Activated CD4-positive, alpha-beta T cell treated with anti-CD3 and anti-CD28 coated beads for 1 hour (primary cell): ENCODE measurements at places on chromosomes 7 and 10.

GRCh38 chr7:120021085-120021484 is 251.9 kb upstream of the KCND2 start:
- no peak for DNase-seq

DNA sequence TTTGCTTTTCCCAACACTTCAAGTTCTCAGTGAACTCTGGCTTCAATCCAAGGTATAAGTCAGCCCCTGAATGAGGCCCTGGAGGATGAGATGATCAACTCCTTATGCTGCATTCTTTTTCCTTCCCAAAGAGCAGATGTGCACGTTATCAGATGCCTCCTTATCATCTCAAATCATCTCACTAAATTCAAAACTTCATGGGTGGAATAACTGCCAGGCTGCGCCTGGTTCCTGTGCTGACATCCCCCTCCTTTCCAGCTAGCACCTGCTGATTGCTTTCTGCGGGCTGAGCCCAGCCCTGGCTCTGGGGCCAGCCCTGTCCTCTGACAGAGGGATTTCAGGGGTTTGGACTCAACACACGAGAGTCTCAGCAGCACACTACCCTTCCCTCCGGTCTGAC is 44.9 kb downstream of the TLL2 start:
- DNase-seq: no peak

GRCh38 chr10:107364872-107365271 is 200.4 kb upstream of the SORCS1 start:
- DNase-seq: no peak

GRCh38 chr10:10897400-10897799 is 120.3 kb upstream of the CELF2 start:
- DNase-seq: no peak

- no peak for DNase-seq
These were observed 13.2 kb downstream of the PWWP2B start for GRCh38 chr10:132410056-132410778.

GRCh38 chr10:102660888-102661657 is 16.8 kb downstream of the TRIM8 start:
- DNase-seq: peak; percentile 27

DNA sequence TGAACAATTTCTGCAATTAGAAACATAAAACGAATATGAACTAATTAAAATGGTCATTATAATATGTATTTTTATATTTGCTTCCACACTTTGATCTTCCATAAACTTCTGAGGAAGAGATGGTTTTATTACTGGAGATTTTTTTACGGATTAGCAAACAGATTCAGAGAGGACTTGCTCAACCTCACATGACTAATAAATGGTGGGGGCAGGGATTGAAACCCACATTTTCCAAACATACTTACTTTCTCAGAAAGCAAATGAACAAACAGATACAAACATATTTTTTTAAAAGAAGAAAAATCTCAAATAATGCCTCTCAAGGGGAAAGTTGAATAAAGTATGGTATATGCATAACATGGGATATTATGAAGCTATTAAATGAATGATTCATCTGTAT is 18.3 kb downstream of the ANKMY2 start:
- DNase-seq: no peak

- no peak for DNase-seq
These were observed 75.2 kb downstream of the RNLS start for GRCh38 chr10:88507826-88508453.

DNA sequence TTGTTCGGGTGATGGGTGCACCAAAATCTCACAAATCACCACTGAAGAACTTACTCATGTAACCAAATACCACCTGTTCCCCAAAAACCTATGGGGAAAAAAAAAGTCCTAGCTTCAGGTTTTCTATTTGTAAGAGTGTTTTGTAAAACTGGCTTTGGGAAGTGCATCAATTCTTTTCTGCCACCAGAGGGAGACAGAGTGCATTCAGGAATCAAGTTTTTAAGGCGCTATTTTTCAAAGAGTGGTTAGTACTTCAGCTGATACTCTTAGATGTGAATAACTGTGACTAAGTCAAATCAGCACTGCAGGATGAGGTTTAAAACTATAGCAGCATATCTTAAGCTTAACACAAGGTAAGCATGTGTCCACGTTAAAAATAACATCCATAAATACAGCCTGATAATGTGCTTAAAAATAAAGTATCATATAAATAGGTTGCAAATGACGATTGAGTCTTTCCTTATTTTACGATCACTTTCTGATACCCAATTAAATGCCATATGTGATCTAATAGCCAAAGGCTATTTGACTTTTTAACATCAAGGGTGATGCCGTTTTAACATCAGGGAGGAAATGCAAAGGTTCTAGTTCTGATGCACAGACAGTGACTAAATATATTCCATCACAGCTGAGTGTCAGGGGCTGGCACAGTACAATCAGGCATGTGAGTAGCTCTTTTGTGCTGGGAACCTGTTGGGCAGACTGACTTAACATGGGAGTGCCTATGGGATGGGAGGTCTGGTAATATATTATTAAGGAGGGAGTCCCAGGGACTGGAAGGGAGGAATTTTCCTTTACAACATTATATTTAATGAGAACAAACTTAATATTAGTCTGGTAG is 10.6 kb upstream of the LYZL2 start:
- DNase-seq: no peak

DNA sequence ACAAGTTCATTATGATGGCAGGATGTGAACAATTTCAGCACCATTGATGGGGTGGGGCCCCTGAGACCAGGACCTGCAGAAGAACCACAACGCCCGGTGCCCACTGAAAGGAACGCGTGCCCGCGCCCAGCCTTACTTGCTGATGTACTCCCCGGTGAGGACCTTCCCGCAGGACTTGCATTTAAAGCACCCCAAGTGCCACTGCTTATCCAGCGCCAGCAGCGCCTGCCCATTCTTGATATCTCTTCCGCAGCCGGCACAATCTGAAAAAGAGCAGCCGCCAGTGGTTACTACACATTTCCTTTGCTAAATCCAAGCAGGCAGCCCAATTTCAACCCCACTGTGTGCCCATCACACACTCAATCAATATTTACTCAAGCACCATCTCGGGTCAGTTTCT is 110.6 kb downstream of the ABLIM1 start:
- no peak for DNase-seq

DNA sequence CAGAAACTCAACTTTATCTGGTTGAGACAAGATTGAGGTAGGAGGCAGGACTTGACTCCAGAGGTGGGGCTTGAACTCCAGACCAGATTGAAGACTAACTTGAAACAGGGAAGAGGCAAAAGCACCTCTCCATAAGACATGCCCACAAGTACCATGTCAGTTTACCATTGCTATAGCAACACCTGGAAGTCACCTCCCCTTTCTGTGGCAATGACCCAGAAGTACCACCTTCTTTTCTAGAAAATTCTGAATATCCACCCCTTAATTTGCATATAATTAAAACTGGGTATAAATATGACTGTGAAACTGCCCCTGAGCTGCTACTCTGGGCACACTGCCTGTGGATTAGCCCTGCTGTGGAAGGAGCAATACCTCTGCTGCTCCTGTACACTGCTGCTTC is 4.9 kb upstream of the TOMM7 start:
- DNase-seq: no peak

DNA sequence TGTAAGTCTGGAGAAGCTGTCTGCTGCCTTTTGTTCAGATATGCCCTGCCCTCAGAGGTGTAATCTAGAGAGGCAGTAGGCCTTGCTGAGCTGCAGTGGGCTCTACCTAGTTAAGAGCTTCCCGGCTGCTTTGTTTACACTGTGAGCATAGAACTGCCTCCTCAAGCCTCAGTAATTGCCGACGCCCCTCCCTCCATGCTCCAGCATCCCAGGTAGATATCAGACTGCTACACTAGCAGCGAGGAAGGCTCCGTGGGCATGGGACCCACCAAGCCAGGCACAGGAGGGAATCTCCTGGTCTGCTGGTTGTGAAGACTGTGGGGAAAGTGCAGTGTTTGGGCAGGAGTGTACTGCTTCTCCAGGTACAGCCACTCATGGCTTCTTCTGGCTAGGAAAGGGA is 26.4 kb upstream of the CXCL12 start:
- DNase-seq: no peak

- DNase-seq: no peak
These were observed 40.0 kb downstream of the VOPP1 start for GRCh38 chr7:55532150-55532917.

- DNase-seq: no peak
These were observed 30.5 kb downstream of the TACC2 start for GRCh38 chr10:122019414-122019975.

- DNase-seq: no peak
These were observed 45.7 kb downstream of the LYZL2 start for GRCh38 chr10:30583778-30584415.

DNA sequence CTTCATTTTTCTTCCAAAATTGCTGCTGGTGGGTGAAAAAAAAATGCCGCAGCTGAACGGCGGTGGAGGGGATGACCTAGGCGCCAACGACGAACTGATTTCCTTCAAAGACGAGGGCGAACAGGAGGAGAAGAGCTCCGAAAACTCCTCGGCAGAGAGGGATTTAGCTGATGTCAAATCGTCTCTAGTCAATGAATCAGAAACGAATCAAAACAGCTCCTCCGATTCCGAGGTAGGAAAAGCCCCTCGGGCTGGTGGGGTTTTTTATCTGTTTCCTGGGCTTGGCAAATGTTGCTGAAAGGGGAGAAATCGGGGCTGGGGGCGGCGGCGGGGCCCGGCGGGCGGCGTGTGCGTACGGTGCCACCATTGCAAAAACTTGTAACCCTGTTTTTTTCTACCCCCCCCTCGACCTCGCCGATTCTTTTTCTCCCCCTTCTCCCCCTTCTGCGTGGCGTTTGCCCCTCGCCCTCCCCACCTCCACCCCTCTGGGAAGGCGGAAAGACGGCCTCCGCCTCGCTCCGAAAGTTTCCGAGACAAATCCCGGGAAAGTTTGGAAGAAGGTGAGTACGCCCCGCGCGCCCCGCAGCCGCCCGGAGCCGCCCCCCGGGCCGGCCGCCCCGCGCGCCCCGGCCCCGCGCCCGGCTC is 789 bp downstream of the TCF7L2 start:
- DNase-seq: no peak

- no peak for DNase-seq
These were observed 61.4 kb downstream of the BBS9 start for GRCh38 chr7:33190688-33191304.

GRCh38 chr7:3300651-3301448 is at the start of gene SDK1:
Gene SDK1, plus strand, starts transcription at chr7:3301252. Its CDS starts 335 bp downstream, at chr7:3301587.
- peak; percentile 87 for DNase-seq

DNA sequence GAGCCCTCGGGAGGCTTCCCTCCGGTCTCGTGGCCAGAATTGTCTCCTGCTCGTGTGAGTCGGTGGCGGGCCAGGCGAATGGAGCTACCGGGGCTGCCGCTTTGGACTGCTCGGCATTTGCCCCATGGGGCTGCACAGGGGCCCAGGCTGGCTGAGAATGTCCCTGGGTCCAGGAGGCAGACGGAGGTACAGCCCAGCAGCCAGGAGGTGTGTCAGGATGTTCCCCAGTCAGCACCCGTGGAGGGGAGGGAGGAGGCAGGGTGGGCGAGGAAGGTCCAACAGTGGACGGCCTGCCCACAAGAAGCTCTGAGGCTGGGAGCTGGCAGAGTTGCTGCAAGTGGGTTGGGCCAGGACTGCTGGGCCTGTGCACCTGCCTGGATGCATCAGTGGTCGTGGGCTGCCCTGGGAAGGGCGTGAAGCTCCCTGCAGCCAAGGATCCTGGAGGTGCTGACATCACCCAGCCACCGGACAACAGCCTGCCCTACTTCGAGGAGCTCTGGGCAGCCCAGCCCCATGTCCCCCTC is 46.4 kb downstream of the PDGFA start:
- DNase-seq: no peak

DNA sequence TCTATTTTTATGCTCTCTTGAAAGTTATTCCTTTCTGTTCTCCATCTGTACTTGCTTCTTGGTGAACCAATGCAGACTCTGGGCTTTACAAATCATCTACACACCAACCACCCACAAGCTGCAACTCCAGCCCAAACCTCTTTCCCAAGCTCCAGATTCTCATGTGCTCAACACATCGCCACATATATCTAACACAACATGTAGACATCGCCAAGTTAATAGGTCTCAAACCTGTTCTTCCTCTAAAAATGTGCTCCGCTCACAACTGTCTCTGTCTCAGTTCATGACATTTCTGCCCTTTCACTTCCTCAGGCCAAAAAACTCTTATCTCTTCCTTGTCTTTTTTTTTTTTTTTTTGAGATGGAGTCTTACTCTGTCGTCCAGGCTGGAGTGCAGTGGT is 95.7 kb upstream of the EEPD1 start:
- DNase-seq: no peak

GRCh38 chr7:17699696-17700095 is 240.6 kb downstream of the SNX13 start:
- no peak for DNase-seq

DNA sequence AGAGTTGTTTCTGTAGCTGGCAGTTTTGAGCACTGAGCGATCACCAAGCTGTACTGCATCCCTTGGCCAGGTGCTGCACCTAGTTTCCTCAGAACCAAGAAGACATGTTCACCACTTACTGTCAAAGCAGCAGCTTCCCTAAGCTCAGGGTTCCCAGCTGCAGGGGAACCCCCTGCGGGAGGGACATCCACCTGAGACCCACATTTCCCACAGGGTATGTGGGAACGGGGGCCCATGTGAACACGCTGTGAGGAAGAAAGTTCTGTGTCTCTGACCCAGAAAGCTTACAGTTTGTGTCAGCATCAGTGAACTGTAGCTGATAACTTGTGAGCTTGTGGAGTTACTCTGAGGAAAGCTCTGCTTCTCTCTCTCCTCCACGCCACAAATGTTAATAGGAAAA is 436.8 kb upstream of the IGFBP3 start:
- no peak for DNase-seq

GRCh38 chr10:133159950-133160825 is at the start of gene KNDC1:
Gene KNDC1, plus strand, starts transcription at chr10:133160219. Its CDS starts 249 bp downstream, at chr10:133160468.
- DNase-seq: no peak

DNA sequence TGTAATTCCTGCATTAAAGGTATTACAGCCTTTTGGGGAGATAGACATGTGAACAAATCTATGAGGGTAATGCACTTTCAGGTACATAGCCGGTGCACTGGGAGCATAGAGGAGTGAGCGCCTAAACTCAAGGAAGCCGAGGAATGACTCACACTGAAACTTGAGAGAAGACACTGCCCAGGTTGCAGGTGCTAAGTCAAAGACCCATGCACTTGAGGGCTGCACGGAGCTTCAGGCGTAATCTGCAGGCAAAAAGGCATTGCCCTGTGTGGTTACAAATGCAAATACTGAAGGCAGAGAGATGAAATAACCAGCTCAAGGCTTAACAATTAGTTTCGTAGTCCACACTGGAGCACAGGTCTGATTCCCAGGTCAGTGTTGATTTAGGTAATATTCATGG is 51.0 kb upstream of the OSBPL3 start:
- no peak for DNase-seq

DNA sequence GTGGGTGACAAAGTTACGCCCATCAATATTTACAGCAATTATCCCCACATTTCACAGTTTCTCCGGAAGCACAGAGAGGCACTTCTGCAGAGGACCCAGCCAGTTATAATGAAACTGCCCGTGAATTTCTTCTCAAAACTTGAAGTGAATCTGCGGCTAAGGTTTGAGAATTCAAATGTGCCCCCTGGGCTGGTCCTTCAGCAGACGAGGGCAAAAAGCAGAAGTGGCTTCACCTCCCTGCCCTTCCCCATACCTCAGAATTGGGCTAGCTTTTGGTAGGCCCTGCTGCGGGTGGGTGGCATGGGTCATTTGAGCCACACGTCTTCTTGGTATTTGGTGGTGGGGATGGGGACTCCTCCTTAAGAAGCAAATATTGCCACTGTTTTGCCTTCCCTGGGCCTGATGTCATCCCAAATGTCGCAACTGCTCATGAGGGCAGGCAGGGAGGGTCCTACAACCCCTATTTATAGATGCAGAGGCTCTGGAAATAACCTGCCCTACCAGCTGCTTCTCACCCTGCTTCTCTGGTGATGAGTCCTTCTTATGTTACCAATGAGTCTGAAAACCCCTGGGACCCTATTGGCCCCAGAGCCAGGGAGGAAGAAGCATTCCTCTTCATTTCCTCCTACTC is 16.6 kb upstream of the WDFY4 start:
- no peak for DNase-seq
